ENCODE measurements at places on chromosomes 1 and 21. TPM values are rescaled to one million over a fixed set of nuclear protein-coding genes. Genes with fewer than 3 reads are reported as not detected.
A peak's percentile ranks its signal among the peaks of the same experiment; 100 is the strongest.

DNA sequence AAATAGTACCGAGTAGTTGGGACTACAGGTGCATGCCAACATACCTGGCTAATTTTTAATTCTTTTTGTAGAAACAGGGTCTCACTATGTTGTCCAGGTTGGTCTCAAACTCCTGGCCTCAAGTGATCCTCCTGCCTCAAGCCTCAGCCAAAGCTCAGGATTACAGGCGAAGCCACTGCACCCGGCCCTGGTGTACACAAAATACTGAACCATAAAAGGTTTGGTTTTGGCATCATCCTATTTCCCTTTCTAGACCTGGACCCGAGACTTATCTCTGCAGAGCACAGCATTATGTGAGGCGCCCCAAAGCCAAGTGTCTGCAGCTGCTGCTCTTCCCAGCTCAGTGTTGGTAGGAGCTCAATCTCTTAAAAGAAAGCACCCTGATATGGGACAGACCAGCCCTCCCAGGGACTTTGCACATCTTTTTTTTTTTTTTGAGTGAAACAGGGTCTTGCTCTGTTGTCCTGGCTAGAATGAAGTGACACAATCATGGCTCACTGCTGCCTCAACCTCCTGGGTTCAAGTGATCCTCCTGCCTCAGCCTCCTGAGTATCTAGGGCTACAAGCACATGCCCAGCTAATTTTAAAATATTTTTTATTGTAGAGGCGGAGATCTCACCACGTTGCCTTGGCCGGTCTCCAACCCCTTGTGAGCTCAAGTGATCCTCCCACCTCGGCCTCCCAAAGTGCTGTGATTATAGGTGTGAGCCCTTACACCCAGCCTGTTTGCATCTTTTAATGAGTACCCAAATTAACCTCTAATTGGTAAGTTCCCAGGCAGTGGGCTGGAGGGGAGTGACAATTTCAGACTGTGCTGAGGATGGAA, 20.4 kb downstream of the TEX35 start:
- no peak for DNase-seq

DNA sequence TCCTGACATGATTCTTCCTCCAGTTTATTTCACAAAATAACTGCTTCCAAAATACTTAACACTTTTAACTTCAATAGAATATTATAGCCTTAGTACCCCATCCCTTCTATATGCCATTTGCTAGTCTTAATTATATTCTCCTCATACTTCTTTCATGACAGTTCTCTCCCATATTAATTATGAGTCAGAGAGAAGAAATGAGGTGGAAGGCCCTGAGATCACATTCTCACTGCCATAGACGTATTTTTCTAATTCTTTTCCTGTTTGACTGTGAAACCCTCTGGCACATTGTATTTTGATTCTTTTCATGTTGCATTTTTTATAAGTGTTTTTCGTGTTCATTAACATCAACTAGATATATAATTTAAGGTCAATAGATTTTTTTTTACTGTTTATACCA, 88.4 kb downstream of the GTF2B start:
- DNase-seq: peak; percentile 61

DNA sequence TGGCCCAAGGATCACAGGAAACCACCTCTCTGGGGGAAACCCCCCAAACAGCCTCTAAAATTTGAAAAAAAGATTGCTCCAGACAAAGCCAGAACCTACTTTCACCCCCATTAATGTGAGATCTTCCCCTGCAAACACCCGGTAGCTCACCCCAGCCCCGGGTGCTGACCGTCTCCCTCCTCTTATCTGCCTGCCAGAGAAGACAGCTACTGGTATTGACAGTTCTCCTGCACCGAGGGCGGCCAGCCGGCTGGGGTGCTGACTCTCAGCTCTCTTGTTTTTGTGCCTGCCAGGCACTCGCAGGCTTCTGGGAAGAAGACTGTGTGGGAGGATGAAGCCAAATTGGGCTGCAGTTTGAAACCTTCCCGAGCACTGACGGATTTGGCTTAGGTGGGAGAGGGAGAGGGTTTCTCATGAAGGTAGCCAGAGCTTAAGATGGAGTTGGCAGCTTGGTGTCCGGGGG, 48.2 kb downstream of the RASSF5 start:
- no peak for DNase-seq

DNA sequence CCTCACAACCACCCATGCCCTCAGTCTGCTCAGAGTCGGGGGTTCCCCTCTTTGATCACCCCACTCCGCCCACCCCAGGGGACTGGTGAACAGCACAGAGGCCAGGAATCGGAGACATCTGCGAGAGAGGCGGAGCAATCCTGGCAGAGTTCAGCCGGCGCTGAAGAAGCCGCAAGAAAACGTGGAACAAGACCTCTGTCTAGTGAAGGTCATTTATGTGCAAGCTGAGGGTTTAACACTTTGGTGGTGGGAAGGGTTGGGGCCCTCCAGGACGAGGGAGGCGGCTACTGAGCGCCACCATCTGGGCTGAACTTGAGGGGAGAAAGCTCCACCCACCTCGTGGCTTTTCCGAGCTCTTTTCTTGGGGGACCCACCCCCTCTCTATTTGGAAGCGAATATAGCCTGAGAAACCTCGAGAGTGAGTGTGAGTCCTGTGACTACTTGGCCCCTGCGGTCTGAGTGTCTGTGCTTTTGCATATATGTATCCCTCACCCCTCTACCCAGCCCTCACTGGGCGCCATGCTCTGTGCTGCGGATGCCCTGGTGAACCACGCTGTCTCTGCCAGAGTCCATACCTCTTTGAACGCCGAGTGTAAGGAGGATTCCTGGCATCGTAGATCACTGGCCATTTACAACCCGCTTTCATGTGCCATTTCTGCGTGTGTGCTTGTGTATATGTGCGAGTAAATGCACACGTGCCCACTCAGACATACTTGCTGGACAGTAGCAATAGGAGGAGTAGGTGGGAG, 1.2 kb upstream of the EPHA10 start:
- DNase-seq: no peak

DNA sequence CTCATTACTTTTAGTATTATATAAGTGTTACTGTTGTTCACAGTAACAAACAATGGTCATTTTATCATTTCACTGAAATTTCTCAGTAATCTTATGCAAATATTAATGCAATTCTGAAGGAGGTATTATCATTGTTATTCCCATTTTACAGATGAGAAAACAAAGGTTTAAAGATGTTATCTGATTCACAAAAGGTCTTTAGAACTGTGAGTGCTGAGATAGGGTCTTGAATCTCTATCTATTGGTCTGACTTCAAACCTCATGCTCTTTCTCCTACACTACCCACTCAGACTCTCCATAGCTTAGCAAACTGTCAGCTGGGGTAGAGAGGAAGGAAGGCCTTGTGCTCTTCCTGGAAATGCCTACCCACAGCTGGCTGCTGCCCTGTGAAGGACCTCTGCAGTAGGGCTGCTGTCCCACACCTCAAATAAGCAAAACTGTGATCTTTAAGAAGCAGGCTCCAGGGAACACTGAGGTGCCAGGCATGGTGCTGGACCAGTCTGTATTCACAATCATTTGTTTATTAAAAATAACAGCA, 6.2 kb upstream of the OSCP1 start:
- DNase-seq: no peak

DNA sequence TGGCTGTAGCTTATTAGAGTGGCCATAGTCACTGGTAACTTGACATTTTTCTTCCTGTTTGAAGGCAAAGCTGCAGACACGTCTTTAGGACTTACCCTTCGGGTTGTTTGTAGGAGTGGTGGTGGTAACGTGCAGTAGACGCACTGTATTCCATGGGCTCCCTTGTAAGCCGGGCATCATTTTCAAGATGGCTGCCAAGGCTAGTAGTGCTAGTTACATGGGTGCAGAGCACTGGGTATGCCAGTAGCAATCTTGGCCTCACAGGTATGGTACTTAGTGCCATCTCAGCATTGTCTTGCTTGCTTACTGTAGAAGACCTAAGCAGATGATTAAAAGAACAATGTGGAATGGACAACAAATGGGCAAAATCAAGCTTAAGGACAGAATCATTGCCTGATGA, 1.9 kb downstream of the YBX1 start:
- DNase-seq: peak; percentile 16

The RNF186 gene
- total RNA-seq: not detected

DNA sequence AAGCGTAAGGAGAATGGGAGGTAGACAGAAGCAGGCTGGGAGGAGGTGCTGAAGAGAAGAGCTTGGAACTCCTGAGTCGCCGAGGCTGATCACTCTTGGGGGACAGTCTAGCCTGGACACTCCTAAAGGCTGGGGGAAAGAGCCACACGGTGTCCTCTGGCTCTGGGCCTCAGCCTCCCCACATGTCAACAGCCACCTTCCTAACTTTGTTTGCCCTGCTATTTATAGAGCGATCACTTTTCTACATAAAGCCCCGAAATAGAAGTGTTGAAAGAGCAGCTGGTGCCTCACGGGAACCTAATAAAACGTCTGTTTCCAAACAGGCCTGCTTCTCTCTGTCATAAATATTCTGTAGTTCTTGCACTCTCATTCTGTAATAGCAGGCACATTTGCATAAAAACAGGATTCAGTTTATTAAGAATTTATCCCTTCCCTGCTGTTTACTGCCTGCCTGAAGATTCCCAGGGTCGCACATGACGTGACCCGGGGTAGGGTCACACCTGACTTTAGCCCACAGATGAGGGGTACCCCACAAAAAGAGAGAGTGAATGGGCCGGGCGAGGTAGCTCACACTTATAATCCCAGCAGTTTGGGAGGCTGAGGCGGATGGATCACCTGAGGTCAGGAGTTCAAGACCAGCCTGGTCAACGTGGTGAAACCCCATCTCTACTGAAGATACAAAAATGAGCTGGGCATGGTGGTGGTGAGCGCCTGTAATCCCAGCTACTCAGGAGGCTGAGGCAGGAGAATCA, 212.5 kb downstream of the TOMM20 start:
- no peak for DNase-seq

DNA sequence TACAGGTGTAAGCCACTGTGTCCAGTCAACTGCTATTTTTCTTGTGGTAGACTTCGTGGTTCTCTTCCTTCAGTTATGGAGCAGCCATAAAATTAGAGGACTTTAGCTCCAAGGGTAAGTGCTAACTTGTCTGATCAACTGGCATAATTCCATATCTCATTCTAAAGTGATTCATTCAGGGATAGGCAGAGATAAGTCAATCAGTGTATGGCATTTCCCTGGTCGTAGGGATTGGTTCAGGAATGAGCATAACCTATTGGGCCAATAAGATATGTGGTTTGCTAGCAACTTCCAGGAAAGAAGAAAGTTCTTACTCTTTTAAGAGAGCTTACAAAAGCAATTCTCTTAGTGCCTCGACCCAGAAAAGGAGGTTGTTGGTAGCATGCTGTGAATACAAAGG, 4.7 kb upstream of the ZSWIM5 start:
- DNase-seq: no peak

DNA sequence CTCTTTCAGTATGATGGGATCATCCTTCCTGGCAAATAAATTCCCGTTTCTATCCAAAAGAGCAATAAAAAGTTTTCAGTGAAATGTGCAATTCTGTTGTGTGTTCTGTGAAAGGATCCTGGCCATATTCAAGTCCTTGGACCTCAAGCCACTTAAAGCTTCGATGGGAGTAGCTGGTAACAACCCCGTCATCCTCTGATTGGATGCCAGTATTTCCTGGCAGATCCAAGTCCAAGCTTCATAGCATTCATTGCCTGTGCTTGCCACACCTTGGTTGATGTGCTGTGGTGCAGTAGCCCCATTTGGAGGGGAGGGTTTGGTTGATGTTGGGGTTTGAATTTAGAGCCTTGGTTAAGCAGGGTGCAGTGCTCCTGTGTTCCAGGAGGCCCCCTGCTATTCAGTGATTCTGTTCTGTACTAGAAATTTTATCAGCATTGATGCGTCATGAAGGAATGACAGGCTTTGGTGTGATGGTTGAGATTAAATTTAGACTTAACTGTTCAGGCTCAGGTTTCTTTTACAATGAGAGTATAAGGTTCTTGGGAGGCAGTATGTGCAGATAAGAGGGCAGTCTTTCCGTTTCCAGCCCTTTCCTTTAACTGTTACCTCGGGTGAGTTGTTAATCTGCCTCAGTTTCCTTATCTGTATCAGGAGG, 4.9 kb downstream of the RPL11 start:
- peak; percentile 13 for DNase-seq

GRCh38 chr1:248840946-248841345, 2.9 kb downstream of the ZNF672 start:
- DNase-seq: no peak

GRCh38 chr21:36626791-36627190, 72.1 kb upstream of the SIM2 start:
- DNase-seq: no peak

- DNase-seq: no peak
These were observed 136.9 kb upstream of the ZBTB40 start for GRCh38 chr1:22314706-22315105.

The TEX38 gene
- total RNA-seq: not detected

Measured in IMR-90 (cell line).